ENCODE measurements at places on chromosomes 2 and 18.
A peak's percentile ranks its signal among the peaks of the same experiment; 100 is the strongest.

DNA sequence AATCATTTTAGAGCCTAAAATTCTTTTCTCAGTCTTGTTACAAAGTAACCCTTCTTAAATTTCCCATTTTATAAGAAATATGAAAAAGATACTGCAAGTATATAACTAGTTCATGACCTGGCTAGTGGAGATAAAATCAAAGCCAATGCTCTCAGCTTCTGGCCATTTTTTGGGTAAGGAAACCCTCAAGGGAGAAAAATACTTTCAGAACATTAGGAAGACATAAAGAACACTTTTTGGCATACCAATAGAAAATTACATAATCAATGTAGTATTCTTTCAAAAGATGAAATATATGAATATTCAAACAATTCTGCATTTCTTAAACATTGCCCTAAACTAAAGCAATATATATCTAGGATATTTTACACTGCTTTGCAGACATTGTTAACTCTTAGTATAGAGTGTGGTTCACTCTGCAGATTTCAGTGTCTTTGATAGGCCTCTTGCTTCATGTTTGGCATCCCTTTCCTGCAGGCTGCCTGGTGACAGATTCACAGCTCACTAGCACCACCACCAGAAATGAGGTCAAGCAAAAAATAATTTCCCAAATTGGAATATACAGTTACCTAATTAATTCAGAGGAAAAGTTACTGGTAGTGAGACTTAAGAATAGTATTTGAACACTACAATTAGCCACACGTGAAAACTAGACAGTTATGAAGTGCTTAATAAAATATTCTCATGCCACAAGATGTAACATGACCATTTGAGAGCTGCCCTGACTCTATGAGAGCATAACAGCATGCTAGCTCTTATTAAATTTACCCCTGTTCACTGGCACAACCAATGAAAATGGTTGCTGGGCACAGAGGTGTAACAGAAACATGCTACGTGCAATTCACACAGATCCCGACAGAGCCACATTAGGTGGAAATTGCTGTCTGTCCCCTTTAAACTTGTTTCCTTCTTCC, 36.0 kb downstream of the PAIP2B start:
- no peaks in the 10 kb centered on the region for H3K36me3 ChIP-seq
- H3K4me3 ChIP-seq: no peak overlapping the region
- no peaks in the 10 kb centered on the region for H3K4me1 ChIP-seq
- H3K27me3 ChIP-seq: peaks cover 5% of the 10 kb centered on the region

GRCh38 chr2:191264647-191265081, 19.5 kb downstream of the MYO1B start:
- H3K4me1 ChIP-seq: no peaks in the 10 kb centered on the region
- no peaks in the 10 kb centered on the region for H3K27me3 ChIP-seq
- no peaks in the 10 kb centered on the region for H3K36me3 ChIP-seq
- no peak overlapping the region for H3K4me3 ChIP-seq
- DNase-seq: no peak
- no peak overlapping the region for H3K27ac ChIP-seq

GRCh38 chr2:1868683-1869141, 124.4 kb upstream of the PXDN start:
- no peaks in the 10 kb centered on the region for H3K36me3 ChIP-seq
- H3K27ac ChIP-seq: no peak overlapping the region
- no peak overlapping the region for H3K4me3 ChIP-seq
- H3K27me3 ChIP-seq: peaks cover 2% of the 10 kb centered on the region

DNA sequence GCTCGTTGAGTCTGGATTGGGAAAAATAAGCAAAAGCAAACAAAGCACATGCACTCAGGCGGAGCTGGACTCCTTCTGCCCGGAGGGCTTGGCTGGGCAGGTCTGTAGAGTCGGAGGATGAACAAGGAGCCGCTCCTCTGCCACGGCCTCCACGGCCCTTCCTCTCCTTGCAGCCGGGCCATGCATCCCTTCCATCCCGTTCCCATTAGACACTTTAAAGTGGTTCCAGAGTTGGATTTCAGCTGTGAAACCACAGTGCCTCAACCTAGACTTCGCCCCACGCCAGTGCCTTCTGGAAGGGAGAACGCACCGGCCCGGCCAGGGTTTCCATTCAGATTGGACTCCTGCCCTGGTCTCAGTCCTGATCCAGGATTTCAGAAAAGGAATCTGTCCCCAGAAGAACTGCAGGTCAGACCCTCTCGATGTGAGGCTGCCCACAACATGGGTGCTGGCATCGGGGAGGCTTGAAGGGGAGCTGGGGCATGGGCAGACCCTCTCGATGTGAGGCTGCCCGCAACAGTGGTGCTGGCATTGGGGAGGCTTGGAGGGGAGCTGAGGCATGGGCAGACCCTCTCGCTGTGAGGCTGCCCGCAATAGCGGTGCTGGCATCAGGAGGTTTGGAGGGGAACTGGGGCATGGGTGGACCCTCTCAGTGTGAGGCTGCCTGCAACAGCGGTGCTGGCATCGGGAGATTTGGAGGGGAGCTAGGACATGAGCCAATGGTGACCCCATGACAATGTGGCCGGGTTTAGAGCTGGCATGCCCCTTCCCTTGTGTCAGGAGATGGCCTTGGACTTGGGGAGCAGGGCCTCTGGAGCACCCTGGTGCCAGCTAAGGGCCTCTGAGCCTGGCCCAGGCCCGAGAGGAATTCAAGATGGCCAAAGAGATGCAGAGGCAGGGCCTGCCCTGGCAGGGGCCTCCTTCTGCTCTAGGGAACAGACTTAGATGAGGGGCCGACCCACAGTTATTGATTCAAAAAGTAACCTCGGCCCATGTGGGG, 304.5 kb downstream of the NDUFA10 start:
- H3K27me3 ChIP-seq: no peaks in the 10 kb centered on the region
- no peak for DNase-seq

- no peaks in the 10 kb centered on the region for H3K4me1 ChIP-seq
- H3K27ac ChIP-seq: no peak overlapping the region
- no peak overlapping the region for H3K4me3 ChIP-seq
- H3K27me3 ChIP-seq: no peaks in the 10 kb centered on the region
- no peak for DNase-seq
- no peaks in the 10 kb centered on the region for H3K36me3 ChIP-seq
Observed at GRCh38 chr2:83081826-83082690, 1377.0 kb downstream of the SUCLG1 start.

- no peaks in the 10 kb centered on the region for H3K27me3 ChIP-seq
- H3K4me1 ChIP-seq: no peaks in the 10 kb centered on the region
- no peak overlapping the region for H3K27ac ChIP-seq
- no peak overlapping the region for H3K4me3 ChIP-seq
- H3K36me3 ChIP-seq: peaks cover 71% of the 10 kb centered on the region
- DNase-seq: no peak
Observed at GRCh38 chr2:208350610-208351009, 56.0 kb upstream of the PTH2R start.

- no peaks in the 10 kb centered on the region for H3K36me3 ChIP-seq
- no peaks in the 10 kb centered on the region for H3K27me3 ChIP-seq
- H3K27ac ChIP-seq: no peak overlapping the region
- H3K4me3 ChIP-seq: no peak overlapping the region
Observed at GRCh38 chr2:222440673-222441422, 16.5 kb downstream of the SGPP2 start.

DNA sequence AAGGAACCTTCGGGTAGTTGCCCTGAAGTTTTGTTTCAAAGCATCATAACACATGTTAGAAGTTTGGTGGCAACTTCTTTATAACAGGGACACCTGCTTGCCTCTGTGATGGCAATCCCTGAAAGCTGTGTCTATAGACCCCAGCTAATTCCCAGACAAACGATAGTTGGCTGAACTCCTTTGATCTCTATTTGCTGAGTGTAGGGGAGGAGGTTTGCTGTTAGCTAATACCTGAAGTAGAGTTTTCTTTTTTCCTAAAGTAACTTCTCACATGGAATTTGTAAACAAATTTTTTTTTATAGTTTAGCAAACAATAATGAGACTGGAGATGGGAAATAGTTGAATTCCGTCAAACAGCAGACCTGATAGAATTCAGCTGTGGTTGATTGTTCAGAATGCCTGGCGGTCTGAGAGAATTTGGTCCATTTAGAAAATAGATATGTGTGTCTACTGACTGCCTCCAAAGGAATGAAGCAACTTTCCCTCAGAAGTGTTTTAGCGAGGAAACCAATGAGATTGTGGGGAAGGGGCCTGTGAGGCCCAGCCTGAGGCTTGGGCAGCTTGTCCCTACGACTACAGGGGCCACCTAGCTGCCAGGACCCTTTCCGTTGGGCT, 123.5 kb upstream of the EPAS1 start:
- no peak overlapping the region for H3K4me3 ChIP-seq
- H3K27ac ChIP-seq: no peak overlapping the region
- no peak for DNase-seq
- peaks cover 19% of the 10 kb centered on the region for H3K4me1 ChIP-seq
- no peaks in the 10 kb centered on the region for H3K27me3 ChIP-seq

- DNase-seq: no peak
- H3K36me3 ChIP-seq: no peaks in the 10 kb centered on the region
- no peaks in the 10 kb centered on the region for H3K27me3 ChIP-seq
- H3K4me1 ChIP-seq: no peaks in the 10 kb centered on the region
- no peak overlapping the region for H3K27ac ChIP-seq
- H3K4me3 ChIP-seq: no peak overlapping the region
Observed at GRCh38 chr18:29157057-29157780, 980.3 kb upstream of the CDH2 start.

GRCh38 chr2:47518497-47519146, 115.7 kb downstream of the MSH2 start:
- no peak for DNase-seq
- H3K36me3 ChIP-seq: no peaks in the 10 kb centered on the region
- H3K4me3 ChIP-seq: no peak overlapping the region
- peaks cover 18% of the 10 kb centered on the region for H3K4me1 ChIP-seq
- H3K27ac ChIP-seq: no peak overlapping the region

DNA sequence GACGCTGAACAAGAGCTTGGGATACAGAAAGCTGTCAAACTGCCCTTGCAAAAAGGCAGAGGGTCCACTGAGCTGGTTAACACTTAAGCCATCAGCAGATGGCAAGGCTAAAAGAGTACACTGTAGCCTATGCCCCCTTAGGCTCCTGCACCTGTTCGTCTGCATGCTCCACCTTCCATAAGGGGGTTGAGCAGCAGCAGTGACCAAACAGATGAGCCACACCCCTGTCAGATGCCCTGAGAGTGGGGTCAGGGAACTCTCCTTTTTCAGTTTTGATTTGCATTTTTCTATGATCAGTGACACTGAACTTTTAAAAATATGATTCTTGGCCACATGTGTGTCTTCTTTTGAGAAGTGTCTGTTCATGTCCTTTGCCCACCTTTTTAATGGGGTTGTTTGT, 402.5 kb upstream of the FAM98A start:
- no peaks in the 10 kb centered on the region for H3K4me1 ChIP-seq
- no peaks in the 10 kb centered on the region for H3K27me3 ChIP-seq
- no peak for DNase-seq
- H3K27ac ChIP-seq: no peak overlapping the region

GRCh38 chr2:216773072-216773471, 77.7 kb upstream of the IGFBP5 start:
- H3K27ac ChIP-seq: no peak overlapping the region
- peaks cover 2% of the 10 kb centered on the region for H3K27me3 ChIP-seq

GRCh38 chr18:46481847-46482245, 175.2 kb downstream of the LOXHD1 start:
- no peak overlapping the region for H3K27ac ChIP-seq
- H3K4me3 ChIP-seq: no peak overlapping the region
- no peaks in the 10 kb centered on the region for H3K4me1 ChIP-seq
- no peak for DNase-seq

- H3K27me3 ChIP-seq: peaks cover 5% of the 10 kb centered on the region
- H3K4me3 ChIP-seq: no peak overlapping the region
- no peaks in the 10 kb centered on the region for H3K36me3 ChIP-seq
- no peak for DNase-seq
- H3K4me1 ChIP-seq: no peaks in the 10 kb centered on the region
- H3K27ac ChIP-seq: no peak overlapping the region
Observed at GRCh38 chr18:49628119-49628518, 66.3 kb downstream of the LIPG start.

- peak overlapping the region; percentile 72 for H3K4me3 ChIP-seq
- DNase-seq: peak; percentile 72
- peak overlapping the region; percentile 88 for H3K27ac ChIP-seq
- H3K4me1 ChIP-seq: peaks cover 66% of the 10 kb centered on the region
Observed at GRCh38 chr2:28624793-28625701, 126.6 kb upstream of the PPP1CB start.

GRCh38 chr2:6906165-6906741, 11.0 kb upstream of the RNF144A start:
- H3K27me3 ChIP-seq: no peaks in the 10 kb centered on the region
- H3K4me1 ChIP-seq: peaks cover 47% of the 10 kb centered on the region
- DNase-seq: peak; percentile 37
- peaks cover 83% of the 10 kb centered on the region for H3K36me3 ChIP-seq
- peak overlapping the region; percentile 7 for H3K4me3 ChIP-seq
